ENCODE measurements at places on chromosomes 12 and 14. TPM values are rescaled to one million over a fixed set of nuclear protein-coding genes. Genes with fewer than 3 reads are reported as not detected.

Gene FSCB
- 0.36 TPM for total RNA-seq

Gene GZMH
- 1.6 TPM for total RNA-seq

Gene TTC9
- 11.1 TPM for total RNA-seq

Gene IFNG-AS1
- 0.27 TPM for total RNA-seq

Gene CFAP251
- 3.8 TPM for total RNA-seq
